Glomerular endothelial cell (primary cell): ENCODE measurements at places on chromosomes 13 and 19. TPM values are rescaled to one million over a fixed set of nuclear protein-coding genes. Genes with fewer than 3 reads are reported as not detected.

FCHO1 gene
- 0.93 and 3.1 TPM in 2 replicates for total RNA-seq

RFX2 gene
- total RNA-seq: 5.3 and 7.9 TPM in 2 replicates

NMRK2 gene
- not detected in 2 replicates for total RNA-seq

KLF12 gene
- total RNA-seq: 6.2 and 9.0 TPM in 2 replicates

SPHK2 gene
- total RNA-seq: 8.9 and 21.2 TPM in 2 replicates

FKRP gene
- 22.5 and 35.5 TPM in 2 replicates for total RNA-seq

FGF22 gene
- 0.35 TPM in 1 of 2 replicates, not detected in the other for total RNA-seq

NUDT15 gene
- total RNA-seq: 7.9 TPM in 2 replicates

ZNF99 gene
- not detected in 2 replicates for total RNA-seq

CEACAM16 gene
- not detected in 2 replicates for total RNA-seq

ZNF91 gene
- 17.6 and 18.4 TPM in 2 replicates for total RNA-seq

RNF113B gene
- not detected in 2 replicates for total RNA-seq

HIPK4 gene
- 0.05 TPM in 1 of 2 replicates, not detected in the other for total RNA-seq

TICAM1 gene
- total RNA-seq: 12.0 and 16.7 TPM in 2 replicates

TMEM38A gene
- 0.34 and 1.2 TPM in 2 replicates for total RNA-seq

VSTM2B gene
- not detected in 2 replicates for total RNA-seq

- DNase-seq: no peak
Observed at GRCh38 chr13:95239283-95239682, 62.0 kb downstream of the ABCC4 start.

GRCh38 chr13:20157151-20157796 lies 3.6 kb downstream of the GJA3 start:
- no peak for DNase-seq

DNA sequence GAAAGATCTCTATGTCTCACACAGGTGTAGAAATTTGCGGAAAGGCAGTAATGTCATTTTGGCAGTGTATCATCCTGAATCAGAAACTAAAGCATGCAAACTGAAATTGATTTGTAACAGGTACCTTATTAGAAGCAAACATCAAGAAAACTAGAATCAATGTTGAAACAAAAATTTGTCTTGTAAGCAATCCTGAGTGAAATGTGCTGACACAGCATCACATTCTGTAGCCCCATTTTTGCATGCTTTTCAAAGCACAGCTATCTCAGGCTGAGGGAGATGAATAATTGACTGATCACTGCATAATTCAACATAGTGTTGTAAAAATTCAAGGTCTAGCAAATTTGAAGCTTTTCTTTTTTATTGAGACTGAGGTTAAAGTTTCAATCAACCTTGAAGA lies 539.7 kb downstream of the DACH1 start:
- DNase-seq: no peak

DNA sequence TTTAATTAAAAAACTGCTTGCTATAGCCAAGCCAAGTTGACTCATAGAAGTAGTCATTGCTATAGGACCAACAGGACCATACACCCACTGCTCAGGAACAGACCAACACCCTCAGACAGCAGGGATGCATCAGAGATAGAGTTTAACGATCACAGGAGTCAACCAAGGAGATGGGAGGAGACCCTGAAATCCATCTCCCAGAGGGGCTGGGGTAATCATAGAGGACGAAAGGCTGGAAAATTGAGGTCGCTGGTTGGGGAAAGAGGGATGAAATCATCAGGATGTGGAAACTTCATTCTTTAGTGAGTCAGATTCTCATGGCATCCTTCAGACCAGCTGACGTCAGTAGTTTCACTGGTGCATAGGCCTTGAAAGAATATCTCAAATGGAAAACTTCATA lies 160.4 kb upstream of the GPC6 start:
- no peak for DNase-seq

GRCh38 chr13:97742084-97742483 lies 211.4 kb upstream of the IPO5 start:
- no peak for DNase-seq

DNA sequence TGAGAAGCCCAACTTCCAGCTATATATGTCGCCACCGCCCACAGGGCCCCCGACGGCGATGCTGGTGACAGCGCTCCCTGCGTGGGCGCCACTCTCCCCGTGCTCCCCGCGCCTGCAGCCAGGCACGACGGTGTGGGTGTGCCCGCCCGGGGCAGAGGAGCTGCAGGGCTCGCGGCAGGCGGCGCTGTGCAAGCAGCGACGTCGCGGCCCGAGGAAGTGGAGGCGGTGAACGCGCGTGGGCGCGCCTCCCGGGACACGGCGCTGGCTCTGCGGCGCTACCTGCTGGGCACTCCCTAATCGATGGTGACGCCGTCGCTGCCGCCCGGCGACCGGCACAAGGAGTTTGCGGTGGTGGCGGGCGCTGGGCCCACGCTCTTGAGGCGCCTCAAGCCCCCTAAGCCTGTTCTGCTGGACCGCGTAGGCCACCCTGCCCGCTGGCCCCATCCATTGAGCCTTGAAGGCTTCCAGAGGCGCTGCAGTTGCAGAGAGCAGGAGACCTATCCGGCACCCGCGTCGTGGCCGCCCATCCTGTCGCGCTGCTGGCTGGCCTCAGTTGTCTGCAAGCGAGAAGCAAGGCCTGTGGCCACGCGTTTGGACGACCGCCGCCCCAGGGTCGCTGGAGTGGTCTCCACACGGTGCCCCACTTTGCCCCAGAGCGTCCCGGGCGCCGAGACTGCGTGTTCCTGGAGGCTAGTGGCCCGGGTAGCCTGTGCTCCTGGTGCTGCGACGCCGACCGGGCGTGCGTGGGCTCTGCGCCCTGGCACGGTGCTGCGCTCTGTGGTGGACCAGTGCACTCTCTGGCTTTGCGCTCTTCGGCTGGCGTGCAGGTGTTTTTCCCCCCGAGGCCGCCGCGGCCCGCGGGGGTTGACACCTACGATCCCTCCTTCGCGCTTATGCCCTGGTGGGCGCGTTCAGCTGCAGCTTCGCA lies 23.1 kb downstream of the LRFN3 start:
- no peak for DNase-seq

- DNase-seq: no peak
Observed at GRCh38 chr13:78593652-78594455, 9.5 kb downstream of the POU4F1 start.

GRCh38 chr13:44504116-44504515 lies 72.0 kb downstream of the TSC22D1 start:
- DNase-seq: no peak

DNA sequence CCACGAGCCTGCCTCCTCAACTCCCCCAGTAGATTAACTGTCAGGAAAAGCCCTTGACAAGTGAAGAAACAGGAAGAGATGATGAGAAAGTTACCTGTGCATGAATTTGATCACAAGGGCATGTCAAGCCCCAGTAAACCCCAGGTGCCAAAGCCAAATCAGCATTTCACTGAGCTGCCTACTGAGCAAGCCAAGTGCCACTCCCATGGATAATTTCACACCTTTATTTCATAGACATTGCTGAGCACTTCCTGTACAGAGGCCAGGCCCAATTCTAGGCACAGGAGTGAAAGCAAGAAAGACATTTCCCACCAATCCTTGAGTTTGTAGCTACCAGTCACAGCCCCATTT lies 2.4 kb downstream of the GADD45GIP1 start:
- DNase-seq: no peak

- DNase-seq: peak; percentile 12
Observed at GRCh38 chr13:70960841-70961443, 852.7 kb upstream of the KLHL1 start.

- no peak for DNase-seq
Observed at GRCh38 chr19:45515807-45516401, 8.6 kb downstream of the VASP start.

GRCh38 chr13:58376775-58377174 lies 745.2 kb downstream of the PCDH17 start:
- no peak for DNase-seq

DNA sequence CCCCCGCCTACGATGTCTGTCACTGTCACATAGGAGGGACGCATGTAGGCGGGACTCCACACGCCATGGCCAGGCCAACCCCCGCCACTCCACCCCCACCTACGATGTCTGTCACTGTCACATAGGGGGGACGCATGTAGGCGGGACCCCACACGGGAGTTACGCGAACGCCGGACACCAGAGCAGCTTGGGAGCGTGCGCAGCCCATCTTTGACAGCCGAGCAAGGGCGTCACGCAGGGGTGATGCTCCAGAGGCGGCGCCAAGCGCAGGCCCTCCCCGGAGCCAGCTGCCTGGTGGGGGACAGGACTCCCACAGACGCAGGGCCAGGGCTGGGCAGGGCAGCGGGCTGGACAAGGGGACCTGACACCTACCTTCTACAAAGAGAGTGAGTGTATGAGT lies 20.0 kb downstream of the ZNF787 start:
- no peak for DNase-seq

GRCh38 chr13:92781965-92782690 lies 444.5 kb upstream of the GPC6 start:
- no peak for DNase-seq

DNA sequence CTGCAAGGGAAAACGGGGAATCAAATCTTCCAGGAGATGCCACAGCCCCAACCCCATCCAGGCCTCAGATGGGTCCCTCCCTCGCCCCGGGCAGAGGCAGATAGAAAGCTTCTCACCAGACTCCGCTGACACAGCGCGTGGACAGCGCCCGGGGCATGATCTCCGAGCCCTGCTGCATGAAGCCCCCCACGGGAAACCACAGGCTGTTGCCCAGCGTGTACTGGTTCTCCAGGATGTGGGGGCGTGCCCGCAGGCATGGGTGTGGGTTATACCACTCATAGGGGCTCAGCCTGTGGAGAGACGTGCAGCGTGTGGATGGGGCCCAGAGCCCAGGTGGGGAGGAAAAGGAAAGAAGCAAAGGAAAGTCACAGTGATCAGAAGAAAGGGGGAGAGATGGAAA lies 27.2 kb upstream of the ATP1A3 start:
- no peak for DNase-seq

DNA sequence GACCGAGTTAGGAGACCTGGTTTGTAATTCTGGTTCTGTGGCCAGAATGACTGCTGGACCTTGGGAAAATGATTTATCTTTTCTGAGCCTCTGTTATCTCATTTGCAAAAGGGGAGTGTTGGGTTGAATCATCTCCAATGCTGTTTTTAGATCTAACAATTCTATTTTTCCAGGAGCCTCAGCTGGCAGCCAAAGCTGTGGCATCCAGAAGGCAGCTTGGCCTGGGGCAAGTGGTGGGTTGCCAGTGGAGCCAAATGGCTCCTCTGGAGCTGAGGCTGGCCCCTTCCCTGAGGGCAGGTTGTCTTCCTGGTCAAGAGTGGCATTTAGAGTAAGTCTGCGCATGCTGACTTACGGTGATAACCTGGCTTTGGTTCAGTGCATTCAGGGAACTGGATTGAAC lies 21.3 kb downstream of the B3GLCT start:
- DNase-seq: no peak

DNA sequence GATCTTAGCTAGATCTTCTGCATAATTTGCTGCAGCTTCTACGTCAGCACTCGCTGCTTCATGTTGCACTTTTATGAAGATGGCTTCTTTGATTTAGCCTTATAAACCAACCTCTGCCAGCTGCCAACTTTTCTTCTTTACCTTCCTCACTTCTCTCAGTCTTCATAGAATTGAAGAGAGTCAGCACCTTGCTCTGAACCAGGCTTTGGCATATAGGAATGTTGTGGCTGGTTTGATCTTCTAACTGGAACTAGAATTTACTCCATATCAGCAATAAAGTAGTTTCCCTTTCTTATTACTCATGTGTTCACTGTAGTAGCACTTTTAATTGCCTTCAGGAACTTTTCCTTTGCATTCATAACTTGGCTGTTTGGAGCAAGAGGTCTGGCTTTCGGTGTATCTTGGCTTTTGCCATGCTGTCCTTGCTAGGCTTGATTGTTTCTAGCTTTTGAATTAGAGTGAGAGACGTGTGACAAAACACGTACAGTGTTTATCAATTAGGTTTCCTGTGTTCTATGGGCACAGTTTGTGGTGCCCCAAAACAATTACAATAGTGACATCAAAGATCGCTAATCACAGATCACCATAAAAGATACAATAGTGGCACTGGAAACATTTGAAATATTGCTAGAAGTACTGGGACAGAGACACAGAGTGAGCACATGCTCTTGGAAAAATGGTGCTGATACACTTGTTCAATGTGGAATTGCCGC lies 50.7 kb downstream of the NDFIP2 start:
- no peak for DNase-seq

DNA sequence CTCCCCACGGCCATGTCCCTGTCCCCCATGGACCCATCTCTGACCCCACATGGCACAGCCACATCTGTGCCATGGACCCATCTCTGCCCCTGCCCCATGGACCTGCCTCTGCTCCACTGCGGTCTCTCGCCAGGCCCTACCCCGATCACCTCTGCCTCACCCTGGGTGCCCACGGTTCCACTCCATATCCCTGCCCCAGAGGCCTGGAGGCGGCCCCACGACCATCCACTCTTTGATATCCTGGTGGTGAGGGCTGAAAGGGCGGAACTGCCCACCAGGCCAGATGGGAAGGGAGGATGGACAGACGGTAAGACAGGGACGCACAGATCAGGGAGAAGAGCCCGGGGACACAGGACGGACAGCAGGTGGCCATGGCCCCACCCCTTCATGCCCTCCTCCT lies 327 bp downstream of the PTGER1 start:
- no peak for DNase-seq

DNA sequence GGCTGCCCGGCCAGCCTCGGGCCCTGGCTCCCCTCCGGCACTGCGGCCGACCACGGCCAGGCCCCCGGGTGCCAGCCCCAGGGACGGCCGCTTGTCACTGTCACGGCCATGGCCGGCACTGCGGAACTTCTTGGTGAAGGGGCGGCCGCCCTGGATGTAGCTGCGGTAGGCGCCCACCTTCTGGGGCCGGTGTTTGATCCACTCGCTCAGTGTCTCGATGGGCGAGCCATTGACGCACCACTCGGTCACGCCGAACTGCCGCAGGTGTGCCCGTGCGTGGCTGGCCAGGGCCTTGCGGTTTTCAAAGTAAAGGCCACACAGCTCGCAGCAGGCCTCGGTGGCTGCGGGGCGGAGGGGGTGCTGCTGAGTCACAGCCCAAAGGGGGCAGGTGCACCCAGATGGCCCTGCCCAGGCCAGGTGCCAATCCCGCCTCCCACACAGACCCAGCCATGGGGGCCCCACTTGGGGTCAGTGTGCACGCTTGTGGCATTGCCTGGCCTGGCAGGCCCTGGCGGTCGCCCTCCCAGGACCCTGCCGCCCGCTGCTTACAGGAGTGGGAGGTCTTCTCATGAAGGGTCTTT lies 6.0 kb upstream of the AKAP8L start:
- no peak for DNase-seq

DNA sequence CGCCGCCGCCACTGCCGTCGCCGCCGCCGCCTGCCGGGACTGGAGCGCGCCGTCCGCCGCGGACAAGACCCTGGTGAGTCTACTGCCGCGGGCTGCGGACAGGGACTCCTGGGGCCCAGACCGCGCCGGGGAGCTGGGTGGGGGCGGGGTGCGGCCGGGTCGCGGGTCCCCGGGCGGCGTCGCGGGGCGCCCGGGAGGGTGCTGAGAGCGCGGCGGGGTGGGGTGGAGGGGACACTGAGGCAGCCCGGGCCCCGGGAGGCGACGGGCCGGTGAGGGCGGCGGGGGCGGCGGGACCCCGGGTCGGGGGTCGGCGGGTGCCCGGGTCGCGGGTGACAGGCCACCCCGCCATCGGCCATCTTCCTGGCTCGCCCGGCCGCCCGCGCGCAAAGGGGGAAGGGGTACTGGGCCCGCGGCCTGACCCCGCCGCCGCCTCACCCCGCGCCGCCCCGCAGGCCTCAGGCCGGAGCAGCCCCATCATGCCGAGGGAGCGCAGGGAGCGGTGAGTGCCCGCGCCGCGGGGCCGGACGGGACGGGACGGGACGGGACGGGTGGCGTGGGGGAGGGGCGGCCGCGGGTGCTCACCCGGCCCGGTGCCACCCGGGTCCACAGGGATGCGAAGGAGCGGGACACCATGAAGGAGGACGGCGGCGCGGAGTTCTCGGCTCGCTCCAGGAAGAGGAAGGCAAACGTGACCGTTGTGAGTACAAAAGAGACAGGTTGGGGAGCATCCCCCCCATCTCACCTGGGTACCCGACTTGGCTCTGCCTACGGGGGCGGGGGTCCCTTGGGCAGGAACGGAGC lies 489 bp downstream of the CCNE1 start:
- DNase-seq: no peak
